ENCODE measurements at places on chromosomes 6 and 20.

- no peak for DNase-seq
These were observed 24.1 kb downstream of the HLA-B start for GRCh38 chr6:31332637-31333602.

DNA sequence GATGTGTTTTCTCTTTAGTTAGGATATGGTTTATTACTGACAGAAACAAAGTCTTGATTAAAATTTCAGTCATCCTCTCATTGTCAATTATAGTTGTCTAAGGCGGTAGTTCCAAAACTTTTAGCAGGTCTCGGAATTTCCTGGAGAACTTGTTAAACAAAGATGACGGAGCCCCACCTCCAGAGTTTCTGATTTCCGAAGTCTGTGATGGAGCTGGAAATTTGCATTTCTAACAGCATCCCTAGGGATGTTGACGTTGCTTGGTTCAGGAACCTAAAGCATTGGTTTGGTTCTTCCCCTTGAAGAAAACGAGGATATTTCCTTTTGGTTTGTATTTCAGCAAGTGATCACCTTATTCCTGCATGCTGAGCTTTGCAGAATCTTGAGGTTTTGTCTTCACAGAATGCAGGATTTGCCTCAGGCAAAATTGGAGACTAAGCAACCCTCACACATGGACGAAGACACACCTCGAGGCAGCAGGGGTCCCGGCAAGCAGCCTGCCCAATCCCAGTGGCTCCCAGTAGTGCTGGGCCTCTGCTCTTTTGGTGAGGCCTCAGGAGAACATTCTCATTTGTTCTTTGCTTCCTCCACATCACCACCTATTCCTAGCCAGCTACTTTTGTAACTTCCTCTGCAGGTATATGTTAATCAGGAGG is 187.1 kb upstream of the PHACTR1 start:
- no peak for DNase-seq

- no peak for DNase-seq
These were observed 124.1 kb upstream of the IFNGR1 start for GRCh38 chr6:137343241-137343640.

DNA sequence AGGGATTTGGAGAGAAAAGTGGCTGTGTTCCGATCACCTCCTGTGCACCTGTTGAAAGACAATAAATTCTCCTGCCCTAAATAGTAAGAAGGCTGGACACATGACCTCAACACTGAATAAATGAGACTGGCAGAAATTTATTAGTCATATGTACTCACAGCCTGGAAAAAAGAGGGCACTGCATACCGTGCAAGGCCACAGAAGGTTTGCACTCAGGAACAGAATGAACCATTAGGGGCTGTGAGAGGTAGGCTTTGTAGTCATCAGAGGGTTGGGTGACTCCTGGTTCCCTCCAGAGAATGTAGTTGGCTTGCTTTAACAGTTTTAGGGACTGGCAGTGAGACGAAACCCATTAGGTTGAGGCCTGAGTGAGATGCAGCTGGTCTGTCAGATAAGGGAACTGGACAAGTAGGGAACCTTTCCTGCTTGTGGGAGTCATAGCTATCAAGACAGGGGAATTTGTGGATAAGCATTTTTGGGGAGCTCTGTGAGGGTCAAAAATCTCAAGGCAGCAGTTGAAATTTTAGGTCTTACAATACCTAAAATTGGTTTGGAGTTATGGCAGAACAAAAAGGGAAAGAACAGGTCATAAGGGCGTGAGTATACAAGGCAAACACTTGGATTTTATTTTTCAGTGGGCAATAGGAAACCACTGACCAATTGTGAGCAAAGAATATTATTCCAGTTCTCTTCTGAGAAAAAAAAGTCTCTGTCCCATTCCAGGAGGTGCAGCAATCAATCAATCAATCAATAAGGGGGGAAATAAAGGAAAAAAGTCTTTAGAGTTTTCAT is 67.9 kb upstream of the BTN3A2 start:
- no peak for DNase-seq

GRCh38 chr6:110776413-110776812 is 38.9 kb downstream of the CDK19 start:
- DNase-seq, result no peak

- DNase-seq, result no peak
These were observed 167.7 kb downstream of the DOK5 start for GRCh38 chr20:54642864-54643667.

DNA sequence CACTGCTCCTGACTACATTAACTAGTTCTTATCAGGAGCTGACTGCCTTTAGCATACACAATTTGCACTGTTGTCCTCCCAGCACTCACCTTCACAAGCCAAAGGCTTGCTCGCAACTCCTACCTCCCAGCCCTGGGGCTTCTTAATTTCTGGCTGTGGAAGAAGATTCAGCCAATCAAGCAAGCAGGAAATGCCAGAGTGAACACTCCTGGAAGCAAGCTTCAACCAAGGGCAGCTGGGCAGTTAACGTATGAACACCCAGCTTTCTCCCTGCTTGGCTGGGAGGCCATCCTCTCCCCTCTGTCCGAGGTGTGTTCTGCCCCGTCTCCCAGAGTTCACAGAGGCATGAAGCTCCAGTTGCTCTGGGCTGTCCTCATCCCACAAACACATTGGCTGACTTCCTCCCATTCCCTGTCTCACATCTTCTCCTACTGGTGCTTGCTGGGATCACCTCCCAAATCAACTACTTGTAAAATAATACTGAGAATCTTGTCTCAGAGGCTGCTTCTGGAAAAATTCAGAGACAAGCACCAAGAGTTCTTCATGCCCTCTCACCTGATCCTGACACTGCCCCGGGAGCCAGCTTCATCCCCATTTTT is 15.3 kb upstream of the SRSF6 start:
- no peak for DNase-seq

- DNase-seq, result no peak
These were observed 69.2 kb downstream of the TPD52L1 start for GRCh38 chr6:125222531-125223455.

- DNase-seq, result no peak
These were observed 78.7 kb upstream of the MYL9 start for GRCh38 chr20:36462440-36463211.

GRCh38 chr6:166296035-166296883 is 11.9 kb downstream of the PRR18 start:
- DNase-seq, result no peak

GRCh38 chr6:155050311-155050710 is 55.2 kb downstream of the TIAM2 start:
- no peak for DNase-seq

DNA sequence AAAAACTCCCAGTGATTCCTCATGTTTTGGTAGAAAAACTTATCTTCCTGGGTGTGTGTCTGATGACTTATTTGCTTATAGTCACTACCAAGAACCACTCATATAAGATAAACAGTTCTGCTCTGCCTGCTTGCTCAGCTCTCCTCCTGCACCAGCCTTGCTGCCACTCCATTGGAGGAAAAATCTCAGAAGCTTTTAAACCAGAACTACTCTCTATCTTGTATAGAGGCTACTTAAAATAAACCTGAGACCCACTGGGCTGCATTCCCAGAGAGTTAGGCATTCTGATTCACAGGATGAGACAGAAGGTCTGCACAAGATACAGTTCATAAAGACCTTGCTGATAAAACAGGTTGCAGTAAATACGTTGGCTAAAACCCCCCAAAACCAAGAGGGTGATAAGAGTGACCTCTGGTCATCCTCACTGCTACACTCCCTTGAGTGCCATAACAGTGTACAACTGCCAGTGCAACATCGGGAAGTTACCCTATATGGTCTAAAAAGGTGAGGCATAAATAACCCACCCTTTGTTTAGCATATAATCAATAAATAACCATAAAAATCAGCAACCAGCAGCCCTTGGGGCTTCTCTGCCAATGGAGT is 728.3 kb downstream of the EPHA7 start:
- no peak for DNase-seq

GRCh38 chr6:75893058-75893775 is 144.2 kb downstream of the MYO6 start:
- peak; percentile 37 for DNase-seq

DNA sequence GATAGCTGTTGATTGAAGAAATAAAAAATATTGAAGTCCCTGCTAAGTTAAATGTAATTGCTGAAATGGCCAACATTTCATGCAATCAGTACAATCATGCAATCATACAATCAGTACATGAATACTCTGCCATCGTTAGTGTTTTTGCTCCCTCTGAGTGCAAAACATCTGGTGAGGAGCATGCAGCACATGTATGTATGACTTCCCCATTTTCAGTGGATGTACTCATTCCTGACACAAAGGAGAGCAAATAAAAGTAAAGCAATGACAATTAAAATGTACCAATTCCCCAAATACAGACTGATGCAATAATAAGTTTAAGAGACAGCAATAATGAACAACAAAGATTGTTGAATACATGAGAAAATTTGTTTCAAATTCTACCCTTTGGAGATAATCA is 140.7 kb downstream of the PLCB1 start:
- no peak for DNase-seq

DNA sequence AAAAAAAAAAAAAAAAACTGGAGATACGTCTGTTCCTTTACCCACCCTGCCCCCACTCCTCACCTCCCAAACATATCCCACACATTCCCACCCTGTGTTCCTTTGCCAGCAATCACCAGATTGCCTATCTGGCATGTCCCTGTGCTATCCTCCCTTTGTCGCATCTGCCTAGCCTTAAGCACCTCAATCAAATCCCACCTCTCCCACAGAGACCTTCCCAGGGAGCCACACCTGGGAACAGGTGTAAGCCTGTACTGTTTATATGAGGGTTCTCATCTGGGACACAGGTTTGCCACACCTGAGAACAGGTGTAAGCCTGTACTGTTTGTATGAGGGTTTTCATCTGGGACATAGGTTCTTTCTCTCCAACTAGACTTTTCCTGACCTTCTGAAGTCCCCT is 16.7 kb downstream of the WFDC3 start:
- no peak for DNase-seq

- DNase-seq, result no peak
These were observed 367.7 kb downstream of the ARHGAP18 start for GRCh38 chr6:129342243-129342642.

DNA sequence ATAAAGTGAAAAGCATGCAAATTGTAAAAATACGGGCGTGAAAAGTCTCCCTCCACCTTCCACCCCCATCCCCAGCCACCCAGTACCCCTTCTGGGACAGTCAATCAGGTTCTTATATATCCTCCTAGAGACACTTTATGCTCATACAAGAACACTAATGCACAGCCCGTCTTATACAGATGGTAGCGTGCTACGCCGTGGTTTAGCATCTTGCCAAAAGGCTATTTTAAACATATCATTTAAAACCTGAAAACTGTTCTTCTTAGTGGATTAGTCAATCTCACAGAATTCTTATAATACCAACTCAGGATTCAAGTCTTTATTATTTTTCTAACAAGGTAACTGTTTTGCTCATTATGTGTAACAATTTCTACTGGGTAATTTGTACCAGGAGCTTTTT is 57.2 kb upstream of the MRPS10 start:
- no peak for DNase-seq

GRCh38 chr6:155315516-155315871 is 1.2 kb upstream of the TFB1M start:
- no peak for DNase-seq

DNA sequence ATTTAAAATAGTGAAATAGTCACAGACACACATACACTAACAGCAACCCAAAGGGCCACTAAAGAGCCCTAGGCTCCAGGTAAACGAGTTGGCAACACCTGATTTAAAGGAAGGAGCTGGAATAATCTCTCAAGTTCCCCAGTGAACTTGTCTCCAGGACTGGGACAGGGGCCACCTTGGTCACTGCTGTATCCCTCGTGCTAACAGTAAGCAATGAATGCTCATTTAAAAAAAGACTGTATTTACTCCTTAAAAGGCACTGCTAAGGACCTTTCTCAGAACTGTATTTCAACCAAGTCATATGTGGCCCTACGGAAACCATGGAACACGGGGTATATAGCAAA is 1.3 kb downstream of the DIDO1 start:
- no peak for DNase-seq

DNA sequence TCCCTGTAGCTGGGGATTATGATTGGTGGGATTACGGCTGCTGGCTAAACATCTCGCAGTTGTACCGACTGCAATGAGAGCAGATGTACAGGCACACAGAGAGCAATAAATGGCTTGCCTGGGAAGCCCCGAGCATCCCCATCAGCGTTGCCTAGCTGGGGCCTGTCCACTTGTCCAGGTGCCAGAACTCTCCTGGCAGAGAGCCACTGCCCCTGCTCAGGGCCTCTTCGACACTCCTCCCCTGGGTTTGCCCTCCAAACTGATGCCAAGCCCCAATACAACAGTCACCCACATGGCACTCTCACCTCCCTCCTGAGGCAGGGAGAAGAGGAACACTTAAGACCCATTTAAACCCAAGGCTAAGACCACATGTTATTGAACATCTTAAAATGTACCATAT is 715.1 kb downstream of the PTPRT start:
- no peak for DNase-seq

DNA sequence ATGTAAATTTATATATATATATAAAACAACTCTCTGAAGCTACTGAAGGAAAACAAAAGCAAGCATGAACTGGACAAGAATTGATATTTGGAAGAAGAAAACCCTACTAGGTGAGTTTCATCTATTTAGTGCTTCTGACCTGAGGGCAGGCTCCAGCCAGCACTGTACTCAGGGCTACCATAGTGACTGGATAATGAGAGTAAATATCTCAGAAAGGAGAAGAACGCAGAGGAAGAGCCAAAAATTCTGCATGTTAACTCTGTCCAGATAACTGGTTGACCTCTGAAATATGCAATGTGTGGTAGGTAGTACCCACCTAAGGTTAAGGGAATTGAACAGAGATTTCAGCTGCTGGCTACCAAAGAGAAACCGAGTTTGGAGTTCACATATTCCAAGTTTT is 41.4 kb upstream of the CCN2 start:
- DNase-seq, result no peak

- DNase-seq, result no peak
These were observed 32.0 kb upstream of the SUMO4 start for GRCh38 chr6:149368065-149368464.

- no peak for DNase-seq
These were observed 105.7 kb downstream of the MTFR2 start for GRCh38 chr6:136144251-136145023.

- DNase-seq, result no peak
These were observed 32.2 kb downstream of the ILRUN start for GRCh38 chr6:34664256-34664971.

DNA sequence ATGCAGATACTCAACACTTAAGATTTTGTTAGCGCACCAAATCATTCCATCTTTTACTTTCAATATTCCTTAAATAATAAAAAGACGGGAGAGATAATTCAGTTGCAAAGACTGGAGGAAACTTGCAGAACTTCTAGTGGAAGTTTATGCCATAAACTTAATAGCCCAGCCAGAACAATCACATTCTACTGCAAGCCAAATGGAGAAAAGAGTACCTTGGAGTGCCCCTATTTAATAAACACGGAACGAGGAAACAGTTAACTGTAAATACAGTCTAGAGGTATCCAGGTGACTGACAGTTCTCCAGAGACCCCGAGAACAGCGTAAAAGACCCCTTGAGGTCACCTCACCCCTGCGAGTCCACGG is 635 bp downstream of the SLC35B3 start:
- DNase-seq, result no peak

- DNase-seq, result no peak
These were observed 9.7 kb upstream of the MARCKS start for GRCh38 chr6:113847447-113847846.

GRCh38 chr20:38173237-38174156 is 8.4 kb upstream of the TGM2 start:
- no peak for DNase-seq

Measured in NCI-H1930 (cell line).